ENCODE measurements at places on chromosomes 12 and 14.

- no peak for DNase-seq
Measured at GRCh38 chr12:1885082-1885596, 33.3 kb downstream of the CACNA2D4 start.

GRCh38 chr14:75132382-75133086 lies 5.7 kb upstream of the NEK9 start:
- DNase-seq: no peak

DNA sequence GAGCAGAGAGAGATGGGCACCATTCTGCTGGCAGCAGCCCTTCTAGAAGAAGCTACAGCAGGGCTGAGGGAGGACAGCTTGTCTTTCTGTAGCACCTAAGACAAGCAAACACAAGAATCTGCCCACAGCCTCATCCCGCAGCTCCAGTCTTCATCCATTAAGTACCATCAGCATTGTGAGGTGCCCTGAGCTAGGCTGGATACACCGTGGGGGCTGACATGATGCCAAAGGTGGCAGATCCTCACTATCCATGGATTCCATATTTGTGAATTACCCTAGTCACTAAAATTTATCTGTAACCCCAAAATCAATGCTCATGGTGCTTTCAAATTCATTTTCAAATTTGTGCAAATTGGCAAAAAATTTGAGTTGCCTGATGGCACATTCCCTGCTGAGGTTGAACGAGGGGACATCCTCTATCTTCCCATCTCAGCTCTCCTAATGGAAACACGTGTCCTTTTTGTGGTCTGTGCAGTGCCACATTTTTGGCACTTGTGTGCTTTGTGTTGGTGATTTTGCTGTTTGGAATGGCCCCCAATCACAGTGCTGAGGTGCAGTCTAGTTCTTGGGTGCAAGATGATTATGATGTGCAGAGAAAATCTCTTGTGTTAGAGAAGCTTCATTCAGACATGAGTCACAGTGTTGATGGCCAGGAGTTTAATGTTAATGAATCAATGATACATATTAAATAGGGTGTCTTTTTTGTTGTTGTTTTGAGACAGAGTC lies 7.0 kb downstream of the PITPNM2 start:
- no peak for DNase-seq

DNA sequence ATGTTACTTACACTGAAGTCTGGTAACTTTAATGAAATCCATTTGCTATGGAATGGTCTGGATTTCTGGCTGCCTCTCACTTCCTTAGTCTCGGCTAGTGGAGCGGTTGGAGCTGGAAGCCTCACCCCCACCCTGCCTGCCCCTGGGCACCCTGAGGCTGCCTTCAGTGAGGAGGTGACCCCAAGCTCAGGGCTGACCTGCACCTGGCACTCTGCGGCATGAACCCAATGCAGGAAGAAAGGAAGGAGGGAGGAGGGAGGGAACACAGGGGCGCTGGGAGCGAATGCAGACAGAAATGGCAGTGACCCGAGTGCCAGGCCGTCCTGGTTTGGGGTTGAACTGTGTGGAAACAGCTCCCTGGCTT lies 353.1 kb downstream of the TMEM121 start:
- no peak for DNase-seq

- no peak for DNase-seq
Measured at GRCh38 chr12:3446235-3446634, 44.8 kb upstream of the PRMT8 start.

DNA sequence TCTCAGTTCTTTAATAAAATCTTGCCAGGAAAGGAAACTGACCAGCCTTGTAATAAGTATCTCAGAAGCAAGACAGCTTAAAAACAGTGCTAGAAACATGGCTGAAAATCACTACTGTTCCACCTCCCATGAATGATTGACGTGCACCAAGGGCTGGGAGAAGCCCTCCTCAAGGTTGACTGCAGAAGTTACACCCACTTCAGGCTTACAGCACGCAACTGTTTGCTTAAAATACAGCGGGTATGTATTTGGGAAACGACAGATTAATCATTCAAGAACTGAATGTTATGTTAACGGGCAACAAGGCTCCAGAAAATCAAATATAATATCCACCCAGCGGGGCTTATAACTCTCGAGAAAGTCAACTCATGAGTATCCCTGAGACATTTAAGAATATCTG lies 22.1 kb downstream of the PRKD1 start:
- no peak for DNase-seq

GRCh38 chr12:57627501-57628279 lies 5.3 kb downstream of the B4GALNT1 start:
- no peak for DNase-seq

DNA sequence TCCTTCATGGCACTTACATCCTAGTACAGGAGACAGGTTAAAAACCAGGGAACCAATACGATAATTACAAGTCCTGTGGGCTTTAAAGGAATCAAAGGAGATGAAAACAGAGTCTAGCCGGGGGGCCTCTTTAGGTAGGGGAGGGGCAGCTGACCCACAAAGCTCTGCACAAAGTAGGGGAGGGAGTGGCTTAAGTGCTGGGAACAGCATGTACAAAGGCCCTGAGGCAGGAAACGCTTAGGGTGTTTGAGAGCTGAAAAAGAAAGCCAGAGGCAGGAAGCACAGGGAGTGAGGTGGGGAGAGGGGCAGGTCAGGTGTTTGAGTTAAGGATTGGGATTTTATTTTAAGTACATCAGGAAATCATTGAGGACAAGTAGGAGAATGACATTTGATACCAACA lies 37.7 kb downstream of the ZNF664 start:
- DNase-seq: no peak

DNA sequence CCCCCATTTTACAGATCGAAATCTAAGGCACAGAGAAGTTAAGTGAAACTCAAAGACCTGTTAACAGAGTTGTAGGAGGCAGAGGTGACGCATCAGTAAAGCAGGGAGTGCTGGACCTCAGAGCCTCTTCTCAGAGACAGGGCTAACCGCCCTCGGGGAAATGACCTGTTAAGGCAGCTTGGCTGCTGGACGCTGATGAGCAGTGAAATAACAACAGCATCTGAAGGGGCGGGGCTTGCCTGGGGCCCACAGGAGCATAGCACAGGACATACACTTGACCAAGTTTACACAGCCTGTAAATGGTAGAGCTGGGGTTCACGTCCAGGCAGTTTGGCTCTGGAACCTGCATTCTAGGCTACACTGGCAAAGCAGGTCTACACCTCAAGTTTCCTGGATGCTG lies 39.3 kb downstream of the LRTM2 start:
- DNase-seq: no peak

DNA sequence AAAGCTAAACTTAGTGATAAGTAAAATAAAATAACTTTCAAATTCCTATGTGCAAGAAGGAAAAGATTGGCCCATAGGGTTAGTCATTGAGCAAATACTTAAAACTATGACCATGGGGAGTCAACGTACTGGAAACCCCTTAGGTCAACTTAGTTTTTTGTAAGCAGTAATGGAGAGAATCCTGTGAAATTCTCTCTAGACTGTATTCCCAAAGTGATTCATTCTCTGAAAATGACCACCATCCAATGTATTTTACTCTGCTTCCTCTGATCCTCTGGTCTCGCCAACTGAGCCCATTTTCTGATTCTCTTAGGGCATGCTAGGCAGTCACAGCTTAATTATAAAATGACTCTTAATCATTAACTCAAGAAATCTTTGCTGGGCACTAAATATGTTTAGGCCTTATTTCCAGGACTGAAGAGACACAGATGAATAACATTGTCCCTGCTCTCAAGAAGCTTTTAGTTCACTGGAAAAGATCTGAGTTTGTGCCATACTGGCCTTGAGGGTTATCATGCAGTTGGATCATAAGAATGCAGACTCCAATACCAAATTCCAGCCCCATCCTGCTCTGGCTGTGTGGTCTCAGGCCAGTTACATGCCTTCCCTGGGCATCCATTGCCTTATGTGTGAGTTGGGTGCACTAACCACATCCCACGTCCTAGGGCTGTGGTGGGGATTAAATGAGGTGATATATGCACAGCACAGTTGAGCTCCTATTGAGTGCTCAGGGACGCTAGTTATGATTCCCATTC lies 732.4 kb downstream of the AACS start:
- DNase-seq: no peak

- no peak for DNase-seq
Measured at GRCh38 chr14:94355191-94355794, 32.2 kb upstream of the SERPINA6 start.

GRCh38 chr12:2306735-2307134 lies 253.9 kb downstream of the CACNA1C start:
- no peak for DNase-seq

DNA sequence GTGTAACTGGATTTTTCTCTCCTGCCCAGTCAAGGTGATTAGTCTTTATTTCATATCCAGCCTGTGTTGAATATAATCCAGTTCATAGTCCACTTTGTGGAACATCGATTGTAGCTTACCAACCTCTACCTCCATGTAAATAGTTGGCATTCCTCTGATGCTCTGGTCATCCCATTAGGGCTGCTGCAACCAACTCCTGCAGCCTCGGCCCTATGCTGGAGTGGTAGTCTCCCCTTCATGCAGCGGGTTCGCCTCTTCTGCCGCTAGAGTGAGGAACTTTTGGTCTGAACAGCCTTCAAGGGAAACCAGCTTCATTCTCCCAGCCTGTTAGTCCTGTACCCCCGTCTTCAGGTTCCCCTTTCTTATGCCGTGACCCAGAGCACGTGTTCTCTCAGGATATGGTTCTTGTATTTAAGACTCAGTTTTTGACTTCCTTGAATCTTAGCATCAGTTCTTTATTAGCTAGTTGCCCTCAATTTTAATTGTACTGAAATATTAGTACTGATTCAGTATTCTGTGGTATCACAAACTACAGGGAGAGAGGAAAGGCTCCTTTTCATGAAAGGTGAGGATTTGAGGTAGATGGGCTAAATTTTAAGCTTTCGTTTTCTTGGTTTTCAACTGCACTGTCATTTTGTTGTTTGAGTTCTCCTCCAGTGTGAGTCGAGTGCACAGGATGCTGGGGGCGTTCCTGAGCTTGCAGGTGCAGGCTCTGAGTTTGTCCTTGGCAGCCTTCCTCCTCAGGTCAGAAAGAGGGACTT lies 33.2 kb downstream of the ZNF664 start:
- no peak for DNase-seq

DNA sequence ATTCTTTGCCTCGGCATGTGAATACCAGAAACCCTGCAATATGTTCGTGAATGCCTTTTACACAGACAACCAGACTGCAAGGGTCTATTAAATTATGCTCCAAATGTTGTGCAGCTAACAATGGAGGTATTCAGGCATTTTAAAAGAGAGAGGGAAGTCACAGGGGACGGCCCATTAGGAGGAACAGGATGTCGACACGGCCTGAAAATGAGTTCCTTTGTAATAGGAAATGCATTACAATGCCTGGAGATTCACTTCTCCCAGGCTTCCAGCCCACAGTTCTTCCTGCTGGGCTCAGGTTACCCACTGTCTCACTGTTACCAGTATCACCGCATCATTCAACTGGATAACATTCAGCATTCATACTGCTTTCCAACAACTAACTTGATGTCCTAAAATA lies 2.5 kb downstream of the DUSP6 start:
- DNase-seq: no peak
